ENCODE measurements at places on chromosomes 7 and 10.

DNA sequence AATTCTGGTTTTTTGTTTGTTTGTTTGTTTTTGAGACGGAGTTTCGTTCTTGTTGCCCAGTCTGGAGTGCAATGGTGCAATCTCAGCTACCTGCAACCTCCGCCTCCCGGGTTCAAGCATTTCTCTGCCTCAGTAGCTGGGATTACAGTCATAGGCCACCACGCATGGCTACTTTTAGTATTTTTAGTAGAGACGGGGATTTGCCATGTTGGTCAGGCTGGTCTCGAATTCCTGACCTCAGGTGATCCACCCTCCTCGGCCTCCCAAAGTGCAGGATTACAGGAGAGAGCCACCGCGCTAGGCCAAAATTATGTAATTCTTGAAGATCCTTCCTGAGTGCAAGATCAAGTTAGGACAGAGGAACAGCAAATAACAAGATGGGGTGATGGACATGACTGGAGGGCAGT, 719 bp downstream of the ZNF33B start:
- no peak for DNase-seq

- no peak for DNase-seq
These were observed 11.0 kb downstream of the RHBDD2 start for GRCh38 chr7:75889826-75890225.

DNA sequence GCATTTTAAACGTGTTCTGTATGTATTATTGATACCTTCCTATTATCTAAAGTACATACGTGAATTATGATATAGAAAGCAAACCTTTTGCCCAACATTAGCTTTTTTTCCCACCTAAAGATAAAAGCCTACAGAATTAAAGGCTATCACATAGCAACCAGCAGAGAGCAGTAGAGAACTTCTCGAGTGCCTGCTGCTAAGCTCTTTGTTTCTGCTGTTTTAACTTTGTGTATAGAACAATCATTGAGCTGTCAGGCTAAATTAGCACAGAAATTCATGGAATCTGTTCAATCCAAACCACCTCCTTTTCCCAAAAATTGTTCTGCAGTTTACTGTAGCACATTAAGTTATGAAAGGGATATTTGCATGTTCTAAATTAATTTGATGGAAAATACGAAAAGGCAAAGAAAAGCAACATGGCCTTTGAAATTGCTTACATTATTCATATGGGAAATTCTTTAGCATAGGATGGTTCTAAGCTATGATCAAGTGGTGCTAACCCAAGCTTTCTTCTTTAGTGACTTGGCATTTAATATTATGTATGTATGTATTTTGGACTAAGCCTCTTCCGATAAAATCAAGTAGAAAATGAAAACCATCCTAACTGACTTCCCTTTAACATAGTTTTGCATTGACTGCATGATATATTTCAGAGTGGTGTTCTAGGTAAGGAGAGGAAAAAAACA, 1288.5 kb downstream of the GATA3 start:
- DNase-seq: no peak

DNA sequence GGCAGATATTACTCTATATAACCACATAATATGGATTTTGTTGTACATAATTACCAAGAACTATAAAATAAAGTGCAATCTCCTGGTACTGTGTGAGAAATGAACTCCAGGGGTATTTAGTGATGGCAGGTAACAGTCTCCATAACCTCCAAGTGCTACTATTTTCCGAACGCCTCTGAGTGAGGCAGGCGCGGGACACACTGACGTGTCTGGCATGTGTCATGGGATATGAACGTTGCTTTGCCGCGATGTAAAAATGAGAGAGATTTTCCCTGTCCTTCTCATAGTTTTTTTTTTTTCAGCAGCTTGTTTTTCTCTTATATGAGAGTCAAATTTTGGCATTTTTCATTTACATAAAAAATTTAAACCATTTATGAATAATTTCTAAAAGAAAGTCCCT, 3.6 kb downstream of the ADARB2 start:
- DNase-seq: no peak

DNA sequence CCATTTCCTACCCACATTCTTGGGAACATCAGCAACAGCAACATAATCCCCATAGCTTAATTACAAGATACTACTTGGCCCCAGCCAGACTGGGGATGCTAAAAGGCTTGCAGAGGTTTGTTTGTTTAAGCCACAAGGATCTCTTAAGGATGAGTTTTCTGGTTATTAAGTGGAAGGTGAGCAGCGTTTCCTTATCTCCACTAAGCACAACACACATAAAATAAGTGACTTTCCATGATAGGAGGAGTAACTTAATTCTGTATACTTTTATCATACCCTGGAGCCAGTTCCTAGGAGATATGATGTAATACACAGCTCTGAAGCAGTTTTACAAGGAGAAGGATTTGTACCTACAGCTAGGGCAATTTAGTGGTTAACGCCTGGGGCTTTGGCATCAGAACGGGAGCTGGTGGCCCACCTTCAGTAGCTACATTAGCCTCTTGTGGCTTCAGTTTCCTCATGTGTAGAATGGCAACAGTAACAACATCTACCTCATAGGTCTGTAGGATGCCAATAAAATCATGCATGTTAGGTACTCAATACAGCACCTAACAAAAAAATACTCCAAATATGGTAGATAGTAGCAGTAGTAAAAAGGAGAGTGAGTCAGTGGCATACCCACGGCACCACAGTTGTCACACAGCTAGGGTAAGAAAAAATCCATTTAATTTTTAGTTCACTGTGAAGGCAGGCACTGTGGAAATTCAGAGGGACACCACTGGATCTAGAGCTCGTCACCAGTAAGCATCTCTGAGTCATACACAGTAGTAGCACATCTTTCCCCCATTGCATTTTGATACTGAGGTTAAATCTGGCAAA, 55.2 kb downstream of the DOCK4 start:
- DNase-seq: no peak

DNA sequence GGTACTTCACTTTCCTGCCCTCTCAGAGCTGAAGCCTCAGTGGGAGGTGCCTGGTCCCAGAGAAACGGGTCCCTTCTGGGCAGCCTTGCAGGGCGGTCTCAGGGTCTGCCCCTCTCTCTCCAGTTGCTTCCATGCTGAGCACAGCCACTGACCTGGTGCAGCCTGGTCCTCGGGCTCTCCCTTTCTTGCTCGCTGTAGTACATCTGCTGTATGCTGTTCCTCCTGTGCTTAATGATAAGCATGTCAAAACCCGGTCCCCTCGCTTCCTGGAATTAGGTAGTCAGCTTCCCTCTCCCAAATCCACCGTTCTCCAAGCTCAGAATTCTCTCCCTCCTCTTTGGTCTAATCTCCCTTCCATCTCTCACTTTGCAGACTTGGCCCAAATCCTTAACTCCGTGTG, 11.0 kb upstream of the HPS1 start:
- no peak for DNase-seq

DNA sequence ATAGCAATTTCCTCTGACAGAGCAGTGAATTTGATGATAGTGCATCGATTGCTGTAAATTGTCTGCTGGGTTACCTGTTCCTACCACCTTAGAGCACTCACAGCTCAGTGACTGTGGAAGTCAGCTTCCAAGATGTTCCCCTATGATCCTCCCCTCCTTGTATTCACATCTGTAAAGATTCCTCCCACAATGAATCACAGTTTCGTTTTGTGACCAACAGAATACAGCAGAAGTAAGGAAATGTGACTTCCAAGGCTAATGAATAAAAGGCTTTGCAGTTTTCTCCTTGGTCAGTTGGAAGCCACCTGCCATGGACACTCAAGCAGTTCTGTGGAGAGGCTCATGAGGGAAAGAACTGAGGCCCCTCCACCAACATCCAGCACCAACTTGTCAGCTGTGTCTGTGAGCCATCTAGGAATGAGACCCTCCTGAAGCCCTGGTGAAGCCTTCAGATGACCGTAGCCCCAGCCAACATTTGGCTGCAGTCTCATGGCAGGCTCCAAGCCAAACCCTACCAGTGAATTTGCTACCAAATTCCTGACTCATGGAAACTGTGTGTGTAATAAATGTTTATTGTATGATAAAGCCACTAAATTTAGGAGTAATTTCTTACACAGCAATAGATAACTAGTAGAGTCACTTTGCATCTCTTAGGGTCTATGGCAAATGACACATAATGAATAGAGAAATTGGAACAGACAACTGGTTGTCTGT, 309.5 kb upstream of the NPVF start:
- no peak for DNase-seq

DNA sequence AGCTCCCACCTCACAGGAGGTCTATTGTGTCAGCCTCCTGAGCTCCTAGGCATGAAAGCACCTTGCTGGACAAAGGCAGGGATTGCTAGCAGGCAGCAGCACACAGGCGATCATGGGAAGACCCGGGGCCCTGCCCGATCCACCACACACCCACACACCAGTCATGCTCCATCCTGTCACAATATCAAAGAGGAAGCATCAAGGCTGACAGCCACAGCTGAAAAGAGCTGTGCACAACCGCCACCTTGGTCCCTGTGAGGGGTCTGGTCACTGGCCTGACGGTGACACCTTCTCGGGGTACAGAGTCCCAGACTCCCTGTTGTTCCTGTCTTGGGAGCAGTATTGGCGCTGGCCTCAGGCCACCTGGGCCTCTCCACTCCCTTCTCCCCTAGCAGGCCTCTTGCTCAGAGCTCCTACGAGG, 89.7 kb upstream of the RET start:
- DNase-seq: no peak
